ENCODE measurements at places on chromosomes 3 and 15.

- H3K4me1 ChIP-seq: peaks cover 31% of the 10 kb centered on the region
- no peak overlapping the region for H3K4me3 ChIP-seq
- DNase-seq: no peak
- H3K27ac ChIP-seq: peak overlapping the region; percentile 36
These were observed 220.1 kb upstream of the BHLHE40 start for GRCh38 chr3:4758957-4759656.

DNA sequence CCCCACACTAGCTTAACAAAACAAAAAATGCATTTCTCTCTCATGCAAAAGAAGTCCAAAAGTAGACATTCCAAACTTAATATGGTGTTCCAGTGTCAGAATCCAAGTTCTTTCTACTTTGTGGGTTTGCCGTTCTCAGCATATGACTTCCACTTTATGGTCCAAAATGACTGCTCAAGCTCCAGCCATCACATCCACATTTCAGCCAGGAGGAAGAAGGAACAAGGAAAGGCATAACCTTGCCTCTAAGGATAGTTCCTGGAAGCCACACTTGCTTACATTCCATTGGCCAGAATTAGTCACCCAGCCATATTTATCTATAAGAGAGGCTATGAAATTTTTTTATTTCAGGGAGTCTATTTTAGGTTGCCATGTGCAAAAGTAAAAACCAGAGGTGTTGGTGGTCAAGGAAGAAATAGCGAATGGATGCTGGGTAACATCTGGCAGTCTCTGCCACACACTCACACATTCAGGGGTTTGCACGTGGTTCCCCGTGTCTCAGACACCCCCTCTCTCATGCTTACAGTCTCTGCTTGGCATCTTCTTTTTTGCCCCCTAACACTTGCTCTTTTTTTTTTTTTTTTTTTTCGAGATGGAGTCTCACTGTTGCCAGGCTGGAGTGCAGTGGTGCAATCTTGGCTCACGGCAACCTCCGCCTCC, 69.3 kb downstream of the RPL39L start:
- DNase-seq: no peak
- H3K4me3 ChIP-seq: no peak overlapping the region
- H3K36me3 ChIP-seq: peaks cover 68% of the 10 kb centered on the region
- H3K27ac ChIP-seq: no peak overlapping the region

DNA sequence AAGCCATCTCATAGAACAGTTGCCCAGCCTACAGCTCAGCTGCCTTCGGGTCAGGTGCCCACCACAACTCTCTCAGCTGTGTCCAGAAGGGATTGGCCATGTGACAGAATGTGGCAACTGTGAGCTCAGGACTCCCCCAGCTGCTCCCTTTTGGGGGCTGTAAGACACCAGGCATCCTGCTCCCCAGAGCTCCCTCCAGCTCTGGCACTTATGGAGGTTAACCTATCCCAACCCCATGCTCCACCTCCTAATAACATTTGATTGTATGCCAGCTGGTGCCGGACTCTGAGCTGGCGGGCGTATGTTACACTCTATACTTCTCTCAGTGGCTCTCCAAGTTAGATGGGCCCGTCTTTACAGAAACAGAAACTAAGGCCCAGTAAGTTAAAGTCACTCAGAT, 222.8 kb downstream of the FAM43A start:
- H3K27ac ChIP-seq: no peak overlapping the region
- H3K4me1 ChIP-seq: peaks cover 7% of the 10 kb centered on the region
- peaks cover 23% of the 10 kb centered on the region for H3K27me3 ChIP-seq
- no peaks in the 10 kb centered on the region for H3K36me3 ChIP-seq
- H3K4me3 ChIP-seq: no peak overlapping the region

DNA sequence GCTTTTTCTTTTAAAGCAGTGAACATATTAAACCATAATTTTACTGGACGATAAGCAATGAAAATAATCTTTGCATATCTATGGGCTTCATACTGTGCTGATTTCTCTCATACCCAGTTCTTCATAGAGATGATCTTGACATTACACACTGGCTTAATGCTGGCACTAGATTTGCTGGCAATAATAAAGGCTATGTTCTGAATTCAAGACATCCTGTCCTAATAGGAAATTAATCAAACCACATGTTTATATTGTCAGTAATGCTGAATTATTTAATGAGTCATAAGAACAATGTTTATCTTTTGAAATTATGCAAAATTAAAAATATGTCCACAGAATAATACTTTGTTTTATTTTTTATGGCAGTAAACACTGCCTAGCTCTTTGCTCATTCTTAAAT, 643.2 kb downstream of the OTOL1 start:
- H3K27ac ChIP-seq: no peak overlapping the region
- no peak overlapping the region for H3K4me3 ChIP-seq
- no peak for DNase-seq
- H3K36me3 ChIP-seq: no peaks in the 10 kb centered on the region
- no peaks in the 10 kb centered on the region for H3K4me1 ChIP-seq

- H3K4me1 ChIP-seq: peaks cover 56% of the 10 kb centered on the region
- DNase-seq: no peak
- H3K27ac ChIP-seq: peak overlapping the region; percentile 83
- H3K27me3 ChIP-seq: peaks cover 5% of the 10 kb centered on the region
- H3K4me3 ChIP-seq: no peak overlapping the region
These were observed 83.1 kb downstream of the XXYLT1 start for GRCh38 chr3:195187609-195188425.

DNA sequence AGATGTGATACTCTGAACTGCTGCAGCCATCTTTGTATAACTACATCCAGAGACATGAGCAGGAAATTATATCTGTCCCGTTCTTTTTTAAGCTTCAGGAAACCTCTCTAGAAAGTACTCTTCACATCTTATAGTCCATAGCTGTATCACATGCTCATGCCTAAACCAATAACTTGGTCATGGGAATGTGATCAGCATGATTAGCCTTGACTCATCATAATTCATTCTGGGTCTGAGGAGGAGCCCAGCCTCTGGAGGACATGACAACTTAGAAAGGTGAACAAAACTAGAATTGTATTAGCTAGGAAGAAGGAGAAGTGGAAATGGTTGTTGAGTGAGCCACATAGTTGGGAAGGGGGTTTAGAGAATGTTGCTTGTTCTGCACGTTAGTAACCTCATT, 12.9 kb downstream of the PPM1L start:
- H3K4me1 ChIP-seq: no peaks in the 10 kb centered on the region
- H3K4me3 ChIP-seq: no peak overlapping the region
- no peaks in the 10 kb centered on the region for H3K27me3 ChIP-seq
- no peaks in the 10 kb centered on the region for H3K36me3 ChIP-seq
- H3K27ac ChIP-seq: no peak overlapping the region

DNA sequence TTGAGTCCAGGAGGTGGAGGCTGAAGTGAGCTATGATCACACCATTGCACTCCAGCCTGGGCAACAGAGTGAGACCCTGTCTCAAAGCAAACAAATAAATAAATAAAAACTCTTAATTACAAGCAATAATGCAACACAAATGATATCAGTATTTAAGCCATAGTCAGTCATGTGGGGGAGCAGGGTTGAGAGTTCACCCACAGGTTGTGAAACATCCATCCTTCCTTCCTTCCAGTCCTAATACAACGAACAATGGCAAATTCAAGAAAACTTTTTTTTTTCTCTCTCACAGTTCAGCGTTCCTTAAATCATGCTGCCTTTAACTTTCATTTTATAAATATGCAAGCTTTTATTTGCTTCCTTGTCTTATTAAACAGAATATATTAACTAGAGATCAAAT, 24.1 kb downstream of the ZNF592 start:
- H3K27me3 ChIP-seq: no peaks in the 10 kb centered on the region
- H3K36me3 ChIP-seq: peaks cover 57% of the 10 kb centered on the region
- H3K4me1 ChIP-seq: peaks cover 17% of the 10 kb centered on the region
